ENCODE measurements at places on chromosomes 5 and 9. TPM values are rescaled to one million over a fixed set of nuclear protein-coding genes. Genes with fewer than 3 reads are reported as not detected.

PCDHGB2 gene
- 3.3 TPM for total RNA-seq

ADCY2 gene
- total RNA-seq: 6.9 TPM

SPEF2 gene
- total RNA-seq: 13.8 TPM

PCDHB3 gene
- total RNA-seq: 2.7 TPM

PCDHA5 gene
- total RNA-seq: 0.20 TPM

NR6A1 gene
- total RNA-seq: 0.99 TPM

LRRC19 gene
- not detected for total RNA-seq

PPP3R2 gene
- total RNA-seq: not detected

LCN10 gene
- total RNA-seq: not detected

PTGER4 gene
- total RNA-seq: 15.3 TPM

LAMC3 gene
- total RNA-seq: 8.1 TPM

SLC45A2 gene
- 0.39 TPM for total RNA-seq

F2RL1 gene
- total RNA-seq: 32.4 TPM

NR2F1-AS1 gene
- total RNA-seq: 5.4 TPM

LCN12 gene
- not detected for total RNA-seq

WWC1 gene
- total RNA-seq: 7.3 TPM

NRG2 gene
- 0.99 TPM for total RNA-seq

FGF10 gene
- total RNA-seq: 11.1 TPM

FAM153A gene
- total RNA-seq: 0.20 TPM

CER1 gene
- 0.30 TPM for total RNA-seq

CD72 gene
- 1.6 TPM for total RNA-seq

IRX1 gene
- total RNA-seq: 14.4 TPM

NPR3 gene
- 33.7 TPM for total RNA-seq

EQTN gene
- 1.4 TPM for total RNA-seq

SYK gene
- total RNA-seq: 10.2 TPM

GDF9 gene
- 0.30 TPM for total RNA-seq

ANGPTL2 gene
- 38.3 TPM for total RNA-seq

CTXN3 gene
- not detected for total RNA-seq

GRXCR2 gene
- not detected for total RNA-seq

NMUR2 gene
- 0.10 TPM for total RNA-seq

CRHBP gene
- 0.20 TPM for total RNA-seq

HMHB1 gene
- 0.89 TPM for total RNA-seq

LRRTM2 gene
- total RNA-seq: 0.59 TPM

C9orf50 gene
- total RNA-seq: not detected

PTGDS gene
- 15.3 TPM for total RNA-seq

TOR1A gene
- 15.5 TPM for total RNA-seq

POU5F2 gene
- total RNA-seq: 4.9 TPM

GNA14 gene
- total RNA-seq: 1.6 TPM

NME5 gene
- total RNA-seq: 1.3 TPM

CKMT2 gene
- 20.3 TPM for total RNA-seq

GRPEL2 gene
- total RNA-seq: 17.6 TPM
